ENCODE measurements at places on chromosomes 11 and 22.
A peak's percentile ranks its signal among the peaks of the same experiment; 100 is the strongest.

DNA sequence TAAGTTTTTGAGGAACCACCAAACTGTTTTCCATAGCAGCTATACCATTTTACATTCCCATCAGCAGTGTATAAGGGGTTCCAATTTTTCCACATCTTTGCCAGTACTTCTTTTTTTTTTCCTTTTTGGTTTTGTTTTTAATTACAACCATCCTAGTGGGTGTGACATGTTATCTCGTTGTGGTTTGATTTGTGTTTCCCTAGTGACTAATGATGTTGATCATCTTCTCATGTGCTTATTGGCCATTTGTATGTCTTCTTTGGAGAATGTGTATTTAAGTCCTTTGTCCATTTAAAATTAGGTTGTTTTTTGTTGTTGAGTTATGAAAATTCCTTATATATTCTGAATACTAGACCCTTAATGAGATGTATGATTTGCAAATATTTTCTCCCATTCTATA, 59.3 kb downstream of the STIM1 start:
- peak; percentile 20 for DNase-seq

DNA sequence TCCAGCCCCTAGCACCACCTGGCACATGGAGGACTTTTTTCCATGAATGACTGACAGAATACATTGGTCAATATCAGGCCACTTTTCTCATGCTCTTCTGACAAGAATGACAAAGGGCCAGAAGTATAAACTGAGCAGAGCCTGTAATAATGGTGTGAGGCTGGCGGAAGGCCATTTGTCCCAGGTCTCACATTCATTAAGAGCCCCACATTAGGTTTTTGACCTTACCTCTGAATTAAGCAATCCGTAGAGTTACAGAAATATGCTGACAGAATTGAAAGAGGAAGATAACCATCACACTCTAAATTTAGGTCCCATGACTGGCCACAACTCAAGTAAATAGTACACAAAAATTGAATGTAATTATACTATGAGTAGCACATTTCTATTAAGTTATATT, 55.2 kb downstream of the SYT9 start:
- DNase-seq, result no peak

GRCh38 chr22:30885001-30885366, 83.6 kb downstream of the MORC2 start:
- no peak for DNase-seq

GRCh38 chr22:41682033-41682807, 6.4 kb downstream of the SNU13 start:
- DNase-seq, result peak; percentile 93
